Stimulated activated CD4-positive, alpha-beta T cell treated with anti-CD3 and anti-CD28 coated beads, Interleukin-1b, Interleukin-23, amount 100 ng/mL, for 48 hours (primary cell): ENCODE measurements at places on chromosomes 4 and X.
A peak's percentile ranks its signal among the peaks of the same experiment; 100 is the strongest.

GRCh38 chr4:176360446-176360845 is 40.7 kb downstream of the SPCS3 start:
- DNase-seq = no peak

DNA sequence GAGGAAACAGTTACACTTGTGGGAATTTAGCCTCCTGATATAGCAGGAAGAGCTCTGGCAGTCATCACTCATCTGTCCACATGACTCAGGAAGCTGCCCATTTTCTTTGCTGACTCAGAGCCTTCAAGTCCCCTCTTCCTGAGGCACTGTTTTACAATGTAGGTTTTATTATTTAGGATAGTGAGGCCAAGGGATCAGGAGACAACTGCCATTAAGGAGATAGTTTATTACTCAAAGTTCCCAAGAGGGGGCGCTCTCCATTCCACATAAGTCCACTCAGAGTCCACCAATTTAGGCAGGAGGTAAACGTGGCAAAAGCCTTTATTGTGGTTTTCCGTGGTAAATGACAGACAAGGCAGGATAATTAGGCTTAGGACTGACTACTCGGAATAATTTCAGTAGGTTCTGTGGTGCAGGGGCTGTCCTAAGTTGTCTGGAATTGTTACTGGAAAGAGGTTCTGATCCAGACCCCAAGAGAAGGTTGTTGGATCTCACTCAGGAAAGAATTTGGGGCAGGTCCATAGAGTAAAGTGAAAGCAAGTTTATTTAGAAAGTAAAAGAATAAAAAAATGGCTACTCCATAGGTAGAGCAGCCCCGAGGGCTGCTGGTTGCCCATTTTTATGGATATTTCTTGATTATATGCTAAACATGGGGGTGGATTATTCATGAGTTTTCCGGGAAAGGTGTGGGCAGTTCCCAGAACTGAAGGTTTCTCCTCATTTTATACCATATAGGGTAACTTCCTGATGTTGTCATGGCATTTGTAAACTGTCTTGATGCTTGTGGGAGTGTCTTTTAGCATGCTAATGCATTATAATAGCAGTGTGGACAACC is 96.0 kb upstream of the RAB40AL start:
- no peak for DNase-seq

DNA sequence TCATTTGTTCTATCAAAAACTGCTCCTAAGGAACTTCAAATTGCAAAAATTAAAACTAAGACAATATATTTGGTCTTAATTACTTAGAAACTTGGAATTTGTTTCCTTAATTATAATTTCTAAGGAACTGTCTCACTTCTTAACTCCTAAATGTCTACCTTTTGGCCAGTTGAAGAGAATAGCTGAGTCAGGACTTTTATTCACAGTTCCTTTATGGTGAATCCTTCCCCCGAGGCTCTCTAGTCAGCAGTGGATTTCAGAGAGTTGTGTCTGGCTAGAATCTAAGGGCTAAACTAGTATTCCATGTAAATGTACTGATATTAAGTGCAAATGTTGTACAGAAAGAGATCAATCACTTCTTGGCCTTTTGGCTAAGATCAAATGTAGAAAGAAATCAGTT is 69.3 kb downstream of the AMMECR1 start:
- no peak for DNase-seq

DNA sequence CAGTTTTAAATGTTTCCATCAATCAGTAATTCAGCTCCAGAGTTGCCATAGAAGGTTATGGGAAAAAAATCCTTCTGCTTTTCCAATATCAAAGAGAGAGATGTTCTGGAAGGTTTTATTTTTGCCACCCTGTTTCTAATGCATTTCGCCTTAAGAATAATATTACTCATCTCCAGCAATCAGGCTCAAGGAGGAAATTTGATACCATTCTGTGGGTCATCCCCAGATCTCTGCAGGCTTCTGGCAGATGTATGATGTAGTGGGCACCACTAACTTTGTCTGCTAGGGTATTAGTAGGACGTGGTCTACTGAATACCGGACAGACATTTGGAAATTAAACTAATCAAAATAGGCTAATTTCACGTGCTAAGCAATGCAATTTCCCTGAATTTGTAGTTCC is 645.4 kb upstream of the TENM3 start:
- no peak for DNase-seq

DNA sequence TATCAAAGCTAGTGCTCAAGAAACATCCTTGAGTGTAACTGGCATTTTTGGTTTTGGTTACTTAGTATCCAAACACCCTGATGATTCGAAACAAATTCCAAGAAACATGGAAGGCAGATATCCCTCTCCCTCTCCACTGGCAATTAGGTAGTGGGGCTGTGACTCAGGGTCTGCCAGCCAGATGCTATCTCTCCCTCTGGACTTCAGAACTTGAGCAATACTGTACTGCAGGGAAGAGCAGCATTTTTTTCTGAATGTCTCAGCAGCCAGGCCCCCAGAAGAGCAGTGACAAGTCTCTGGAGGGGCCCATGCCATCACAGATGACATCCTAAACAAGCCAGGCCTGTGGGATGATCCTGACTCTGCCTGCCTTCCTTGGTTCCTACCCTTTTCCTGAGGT is 37.3 kb upstream of the BCORL1 start:
- no peak for DNase-seq

GRCh38 chr4:10629394-10629793 is 55.2 kb downstream of the CLNK start:
- no peak for DNase-seq

GRCh38 chr4:106478152-106478551 is 109.6 kb upstream of the GIMD1 start:
- no peak for DNase-seq

- peak; percentile 22 for DNase-seq
These were observed at the start of gene NUDT10 for GRCh38 chrX:51332188-51332942. TSS of gene NUDT10 (plus strand) at chrX:51332822. CDS start at chrX:51332966, 144 bp downstream.

GRCh38 chr4:13626492-13627177 is 890 bp downstream of the BOD1L1 start:
- no peak for DNase-seq

- DNase-seq = no peak
These were observed 538.3 kb upstream of the PCDH7 start for GRCh38 chr4:30181918-30182317.

DNA sequence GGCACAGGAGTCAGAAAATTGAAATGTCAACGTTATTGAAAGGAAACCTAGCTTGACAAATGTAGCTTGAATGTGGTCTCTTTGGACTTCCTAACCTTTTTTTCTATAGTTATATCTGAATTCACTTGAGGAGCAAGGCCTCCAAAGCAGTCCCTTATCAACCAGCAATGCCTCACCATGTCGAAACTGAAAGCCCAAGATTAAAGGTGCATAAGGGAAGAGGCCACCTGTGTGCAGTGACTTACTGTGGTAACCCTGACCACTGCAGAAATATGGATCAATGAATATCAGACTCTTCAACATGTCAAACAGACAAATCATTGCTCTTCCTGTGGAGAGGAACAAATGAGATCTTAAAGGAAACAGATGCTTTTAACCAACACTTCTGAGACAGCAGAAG is 95.0 kb upstream of the GIMD1 start:
- DNase-seq = no peak

DNA sequence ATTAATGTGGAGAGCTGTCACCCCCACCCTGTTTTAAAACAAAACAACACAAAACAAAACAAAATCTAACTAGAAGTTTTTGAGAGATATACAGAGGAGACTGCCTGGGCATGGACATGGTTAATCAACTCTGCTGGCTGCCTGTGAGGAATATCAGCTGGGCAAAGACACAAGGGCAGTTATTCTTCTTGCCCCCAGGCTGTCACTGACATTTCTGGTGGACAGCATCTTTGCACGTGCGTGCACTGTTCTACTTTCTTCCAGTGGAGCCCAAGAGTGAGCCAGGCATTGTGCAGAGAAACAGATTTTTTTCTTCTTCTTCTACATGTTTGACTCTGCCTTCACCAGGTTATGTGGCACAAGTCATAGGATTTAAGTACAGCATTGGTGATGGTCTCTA is 13.8 kb downstream of the IRS4 start:
- no peak for DNase-seq

DNA sequence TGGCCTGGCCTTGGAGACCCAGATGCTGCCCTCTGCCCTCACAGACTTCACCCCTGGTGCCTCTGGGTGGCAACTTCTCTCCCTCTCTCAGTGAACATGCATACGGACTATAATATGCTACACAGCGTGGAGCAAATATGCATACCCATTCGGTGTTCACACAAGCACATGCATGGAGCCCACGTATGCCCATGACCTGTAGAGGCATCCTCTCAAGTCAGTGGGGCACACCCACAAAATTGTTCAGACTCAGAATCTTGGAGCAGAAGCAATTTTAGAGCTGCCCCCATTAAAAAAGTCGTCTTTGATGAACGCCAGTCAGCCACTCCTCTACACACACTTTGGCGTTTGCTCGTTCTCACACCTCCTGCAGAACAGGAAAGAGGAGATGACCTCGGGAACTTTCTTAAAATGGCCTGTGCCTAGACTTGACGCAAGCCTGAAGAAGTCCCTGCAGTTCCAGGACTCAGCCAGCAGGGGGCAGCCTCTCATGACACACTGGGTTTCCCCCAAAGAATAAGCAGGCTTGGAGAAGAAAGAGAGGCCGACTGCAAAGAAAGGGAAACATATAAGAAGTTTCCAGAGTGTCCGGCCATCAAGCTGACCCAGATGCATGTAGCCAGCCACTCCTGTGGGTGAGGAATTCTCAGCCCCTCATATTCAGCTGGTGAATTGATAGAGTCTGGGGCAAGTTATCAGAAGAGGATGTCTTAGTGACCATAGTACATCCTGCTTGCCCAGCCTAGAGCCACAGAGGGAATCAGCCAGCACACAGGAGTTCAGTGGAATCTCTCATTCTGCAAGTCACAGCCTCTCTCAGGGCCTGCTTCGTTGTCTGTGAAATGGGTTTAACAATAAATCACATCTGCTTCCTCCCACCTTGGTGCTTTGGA is 17.3 kb downstream of the APLN start:
- peak; percentile 65 for DNase-seq

DNA sequence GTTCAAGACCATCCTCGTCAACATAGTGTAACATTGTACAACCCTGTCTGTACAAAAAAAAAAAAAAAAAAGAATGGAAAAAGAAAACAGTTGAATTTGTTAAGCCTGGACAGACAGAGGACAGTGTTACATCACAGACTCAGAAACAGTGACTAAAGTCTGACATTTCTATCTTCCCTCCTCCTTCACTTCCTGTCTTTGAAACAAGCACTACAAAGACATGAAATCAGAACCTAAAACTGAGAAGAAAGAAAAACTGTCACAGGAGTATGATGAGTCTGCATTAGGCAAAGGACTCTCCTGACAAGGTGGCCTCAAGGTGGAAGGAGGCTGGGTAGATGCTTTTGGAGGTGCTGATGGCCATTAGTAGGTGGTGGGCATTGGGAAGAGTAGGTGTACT is 126.7 kb downstream of the RBM47 start:
- no peak for DNase-seq

DNA sequence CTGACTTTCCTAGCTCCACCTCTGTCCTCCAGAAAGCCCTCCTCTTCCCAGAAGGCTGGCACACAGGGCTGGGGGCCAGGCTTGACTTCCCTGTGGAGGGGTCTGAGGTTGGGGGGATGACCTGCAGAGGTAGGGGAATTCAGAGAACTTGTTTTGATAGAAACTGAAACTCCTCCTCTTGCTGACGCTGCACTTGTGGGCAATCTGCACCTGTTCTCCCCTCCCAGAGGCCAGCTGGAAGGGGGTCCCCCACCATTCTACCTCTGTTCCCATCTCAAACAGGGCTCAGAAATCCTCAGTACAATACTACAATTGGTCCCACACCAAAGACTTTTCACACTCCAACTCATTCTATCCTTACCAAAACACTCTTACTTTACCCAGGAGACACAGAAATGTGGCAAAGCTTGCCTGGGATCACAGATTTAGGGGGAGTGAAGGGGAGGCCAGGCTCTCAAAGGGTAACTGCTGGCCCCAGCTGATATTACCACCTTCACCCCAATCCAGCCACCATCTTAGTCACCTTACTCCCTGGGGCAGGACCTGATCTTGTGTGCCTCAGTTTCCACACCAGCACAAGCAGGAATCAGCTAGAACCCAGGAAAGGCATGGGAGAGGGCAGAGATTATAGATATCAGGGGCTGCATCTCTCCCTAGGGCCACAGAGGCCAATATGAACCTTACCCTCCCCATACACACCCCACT is 18.5 kb downstream of the OTUD5 start:
- peak; percentile 86 for DNase-seq

DNA sequence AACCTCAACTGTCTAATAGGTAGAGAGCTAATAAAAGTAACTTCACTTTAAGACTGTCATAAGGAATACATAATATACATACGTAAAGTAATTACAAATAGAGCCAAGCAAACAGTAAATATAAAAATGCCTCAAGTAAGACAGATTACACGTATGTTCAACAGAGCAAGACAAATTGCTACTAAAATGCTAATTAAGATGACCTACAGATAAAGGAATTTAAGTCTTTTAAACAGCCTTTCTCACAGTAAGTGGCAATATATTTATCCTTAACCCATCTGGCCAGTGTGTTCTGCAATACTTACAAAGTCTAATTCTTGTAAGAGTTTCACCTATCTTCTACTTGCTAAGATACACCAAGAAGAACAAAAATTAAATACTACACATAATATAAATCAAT is 12.7 kb downstream of the G3BP2 start:
- no peak for DNase-seq

DNA sequence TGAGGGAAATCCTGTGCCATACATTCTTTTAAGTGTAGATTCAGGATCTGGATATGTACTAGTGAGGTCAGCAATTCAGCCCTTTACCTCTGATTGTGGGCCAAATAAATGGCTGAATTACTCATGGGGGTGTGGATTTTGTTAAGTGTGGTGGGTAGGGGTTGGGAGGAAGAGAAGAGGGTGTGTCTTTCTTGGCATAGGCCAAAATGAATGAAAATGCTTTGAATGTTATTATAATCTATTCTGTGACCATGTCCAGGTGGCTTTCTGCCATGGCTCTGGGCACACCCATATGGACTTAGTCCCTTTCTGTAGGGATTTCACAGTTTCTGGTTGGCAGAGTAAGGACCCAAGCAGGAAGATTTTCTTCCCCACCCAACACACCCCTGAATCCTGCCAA is 244.3 kb downstream of the CBR4 start:
- DNase-seq = no peak

- no peak for DNase-seq
These were observed 23.9 kb upstream of the GUCY1B1 start for GRCh38 chr4:155734951-155735350.

GRCh38 chrX:68633981-68634380 is 13.5 kb upstream of the STARD8 start:
- DNase-seq = no peak

GRCh38 chr4:163969291-163969690 is 474.8 kb downstream of the TMA16 start:
- DNase-seq = no peak

DNA sequence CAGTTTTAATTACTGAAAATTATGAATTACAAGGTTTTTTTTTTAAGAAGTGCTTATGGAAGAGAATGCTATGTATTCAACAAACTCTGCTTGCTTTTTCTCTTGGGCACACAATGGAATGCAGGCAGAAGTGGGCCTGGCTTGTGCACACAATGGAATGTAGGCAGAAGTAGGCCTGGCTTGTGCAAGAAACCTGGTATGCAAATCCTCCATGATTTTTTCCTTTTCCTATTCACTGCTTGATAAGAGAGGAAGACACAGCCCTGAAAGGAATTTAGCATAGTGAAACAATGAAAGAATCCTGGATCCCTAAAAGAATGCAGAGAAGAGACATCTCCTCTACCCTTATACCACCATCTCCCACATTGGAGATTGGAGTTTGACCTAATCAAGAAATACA is 138.4 kb downstream of the COL25A1 start:
- no peak for DNase-seq

- no peak for DNase-seq
These were observed 647.0 kb upstream of the PCDH10 start for GRCh38 chr4:132502096-132502552.
